ENCODE measurements at places on chromosomes 16 and 17.

GRCh38 chr16:85616607-85617321 is 3.6 kb downstream of the GSE1 start:
- no peak for DNase-seq

- no peak for DNase-seq
These were observed 8.9 kb upstream of the C16orf74 start for GRCh38 chr16:85759631-85760419.

DNA sequence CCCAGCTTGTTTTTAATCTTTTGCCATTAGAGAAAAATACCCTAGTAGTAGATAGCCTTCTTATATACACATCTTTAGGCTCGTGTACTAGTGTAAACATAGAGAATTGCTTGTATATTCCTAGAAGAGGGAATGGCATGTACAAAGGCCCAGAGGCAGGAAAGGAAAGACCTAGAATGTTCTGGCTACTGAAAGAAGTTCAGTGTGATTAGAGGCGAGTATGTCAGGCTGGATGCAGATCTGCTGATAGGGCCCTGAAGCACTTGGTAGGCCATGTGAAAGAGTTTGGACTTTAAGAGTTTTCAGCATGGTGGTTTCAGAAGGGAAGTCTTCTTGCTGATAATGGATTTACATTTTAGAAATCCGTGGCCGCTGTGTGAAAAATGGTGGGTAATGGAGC is 17.4 kb downstream of the CTCF start:
- peak; percentile 57 for DNase-seq

DNA sequence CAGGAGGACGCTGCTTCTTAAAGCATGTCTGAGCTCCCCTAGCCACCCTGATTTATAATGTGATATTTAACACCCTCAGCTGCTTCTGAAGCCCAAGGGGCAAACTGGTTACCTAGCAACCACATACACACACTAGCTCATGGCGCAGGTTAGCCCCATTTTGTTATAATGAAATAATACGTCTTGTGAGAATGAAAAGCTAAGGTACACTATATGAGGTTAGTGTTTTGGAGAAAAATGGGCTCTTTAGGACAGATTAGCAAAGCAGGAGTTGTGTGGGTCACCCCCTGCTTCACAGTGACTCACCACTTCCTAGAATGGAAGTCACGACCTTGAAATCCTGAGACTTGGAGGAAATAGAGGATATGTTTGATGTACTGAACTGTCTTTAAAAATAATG is 404.8 kb upstream of the HSBP1 start:
- DNase-seq: no peak

- no peak for DNase-seq
These were observed 183.8 kb upstream of the CHMP6 start for GRCh38 chr17:80807882-80808281.

DNA sequence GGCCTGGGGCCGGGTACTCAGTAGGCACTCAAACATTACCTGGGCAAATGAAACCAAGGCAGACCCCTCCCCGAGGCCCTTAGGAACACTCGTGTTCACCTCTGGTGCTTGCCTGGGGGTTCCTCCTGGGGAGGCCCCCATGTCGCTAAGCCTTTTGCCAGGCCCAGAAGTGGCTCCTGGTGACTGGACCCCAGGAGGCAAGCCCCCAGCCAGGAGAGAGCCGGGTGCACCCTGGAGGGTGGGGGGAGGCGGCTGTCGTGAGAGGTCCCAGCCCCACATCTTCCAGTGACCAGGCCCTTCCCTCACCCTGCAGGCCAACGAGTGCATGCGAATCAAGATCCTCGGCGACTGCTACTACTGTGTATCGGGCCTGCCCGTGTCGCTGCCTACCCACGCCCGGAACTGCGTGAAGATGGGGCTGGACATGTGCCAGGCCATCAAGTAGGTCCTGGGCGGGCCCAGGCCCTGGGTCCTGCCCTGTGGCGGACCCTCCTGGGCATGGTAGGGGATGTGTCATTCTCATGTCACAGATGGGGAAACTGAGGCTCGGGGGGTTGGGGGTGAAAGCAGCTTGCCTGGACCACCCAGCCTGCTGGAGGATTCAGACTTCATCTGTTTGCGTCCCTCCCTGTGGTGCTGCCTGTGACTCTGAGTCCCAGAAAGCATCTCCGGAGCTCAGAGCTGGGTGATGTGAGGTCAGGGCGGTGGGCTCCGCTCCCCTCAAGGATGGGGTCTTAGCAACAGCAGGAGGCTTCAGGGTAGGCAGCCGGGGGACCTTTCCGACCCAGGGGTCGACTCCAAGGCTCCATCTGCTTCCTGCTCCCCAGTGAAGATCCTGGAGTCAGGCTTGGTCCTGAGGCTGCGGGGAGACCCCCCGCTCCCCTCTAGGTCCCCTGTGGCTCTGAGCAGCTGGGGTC is 32.5 kb downstream of the ADCY7 start:
- DNase-seq: no peak

DNA sequence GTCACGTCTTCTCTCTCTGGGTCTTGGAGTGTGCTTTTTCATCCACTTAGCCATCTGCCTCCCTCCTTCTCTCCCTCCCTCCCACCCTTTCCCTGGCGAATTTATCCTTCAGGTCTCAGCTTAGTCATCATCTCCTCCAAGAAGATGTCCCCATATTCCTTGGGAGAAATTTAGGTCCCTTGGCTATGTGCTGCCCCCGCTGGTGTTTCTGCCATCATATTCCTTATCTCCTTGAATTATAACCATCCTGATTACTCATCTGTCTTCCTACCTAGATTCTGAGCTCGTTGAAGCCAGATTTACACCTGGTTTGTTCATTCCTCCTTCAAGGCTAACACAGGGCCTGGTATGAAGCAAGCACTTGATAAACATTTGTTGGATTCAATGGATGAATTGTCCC is 5.0 kb downstream of the SEZ6L2 start:
- no peak for DNase-seq

DNA sequence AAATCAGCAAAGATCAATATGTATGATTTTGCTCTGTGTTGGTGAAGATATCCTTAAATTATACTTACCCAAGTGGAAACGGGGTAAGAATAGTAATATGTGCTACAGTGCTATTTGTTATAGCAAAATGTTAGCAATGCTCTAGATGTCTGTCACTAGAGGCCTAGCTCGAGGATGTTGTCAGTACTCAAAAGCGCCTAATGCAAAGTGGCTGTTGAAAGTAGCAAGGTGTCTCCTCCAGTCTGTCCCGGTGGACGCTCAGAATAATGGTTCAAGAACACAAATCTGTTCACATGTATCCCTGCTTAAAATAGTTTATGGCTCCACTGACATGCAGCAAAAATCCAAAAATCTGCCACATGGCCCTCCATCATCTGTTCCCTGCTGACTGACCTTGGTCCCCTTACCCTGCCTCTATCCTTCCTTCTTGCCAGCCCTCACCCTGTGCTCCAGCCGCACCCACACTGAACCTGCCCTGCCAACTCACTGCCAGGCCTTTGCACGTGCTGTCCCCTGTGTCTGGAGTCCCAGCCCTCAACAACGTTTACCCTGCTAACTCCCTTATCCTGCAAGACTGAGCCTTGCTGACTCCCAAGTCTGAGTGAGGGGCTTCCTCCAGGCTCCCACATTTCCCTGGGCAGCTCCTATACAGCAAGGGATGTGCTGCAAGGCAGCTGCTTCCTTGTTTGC is 9.6 kb upstream of the RNF112 start:
- no peak for DNase-seq

- DNase-seq: no peak
These were observed 8.1 kb upstream of the TNFRSF13B start for GRCh38 chr17:16980061-16980460.

GRCh38 chr17:43043307-43043706 is 18.3 kb downstream of the RND2 start:
- DNase-seq: no peak

GRCh38 chr17:17353625-17354484 is 50.7 kb downstream of the NT5M start:
- no peak for DNase-seq

GRCh38 chr16:79599837-79600637 is 500 bp downstream of the MAF start:
- no peak for DNase-seq

GRCh38 chr17:2263183-2264066 is 40.2 kb downstream of the SMG6 start:
- no peak for DNase-seq

DNA sequence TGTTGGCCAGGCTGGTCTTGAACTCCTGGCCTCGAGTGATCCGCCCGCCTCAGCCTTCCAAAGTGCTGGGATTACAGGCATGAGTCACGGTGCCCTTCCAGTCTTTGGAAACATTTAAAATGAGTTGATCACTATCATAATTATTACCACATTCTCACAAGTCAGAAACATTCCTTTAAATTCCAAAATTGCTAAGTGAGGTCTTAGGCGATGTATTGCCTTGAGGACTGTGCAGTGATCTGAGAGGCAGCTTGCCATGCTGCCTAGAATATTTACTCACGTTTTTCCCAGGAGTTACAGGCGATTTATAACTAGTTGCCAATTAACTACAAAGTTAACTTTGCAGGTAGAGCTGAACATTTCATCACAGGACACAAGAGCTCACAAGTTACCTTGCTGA is 5.7 kb upstream of the ATXN1L start:
- DNase-seq: no peak

DNA sequence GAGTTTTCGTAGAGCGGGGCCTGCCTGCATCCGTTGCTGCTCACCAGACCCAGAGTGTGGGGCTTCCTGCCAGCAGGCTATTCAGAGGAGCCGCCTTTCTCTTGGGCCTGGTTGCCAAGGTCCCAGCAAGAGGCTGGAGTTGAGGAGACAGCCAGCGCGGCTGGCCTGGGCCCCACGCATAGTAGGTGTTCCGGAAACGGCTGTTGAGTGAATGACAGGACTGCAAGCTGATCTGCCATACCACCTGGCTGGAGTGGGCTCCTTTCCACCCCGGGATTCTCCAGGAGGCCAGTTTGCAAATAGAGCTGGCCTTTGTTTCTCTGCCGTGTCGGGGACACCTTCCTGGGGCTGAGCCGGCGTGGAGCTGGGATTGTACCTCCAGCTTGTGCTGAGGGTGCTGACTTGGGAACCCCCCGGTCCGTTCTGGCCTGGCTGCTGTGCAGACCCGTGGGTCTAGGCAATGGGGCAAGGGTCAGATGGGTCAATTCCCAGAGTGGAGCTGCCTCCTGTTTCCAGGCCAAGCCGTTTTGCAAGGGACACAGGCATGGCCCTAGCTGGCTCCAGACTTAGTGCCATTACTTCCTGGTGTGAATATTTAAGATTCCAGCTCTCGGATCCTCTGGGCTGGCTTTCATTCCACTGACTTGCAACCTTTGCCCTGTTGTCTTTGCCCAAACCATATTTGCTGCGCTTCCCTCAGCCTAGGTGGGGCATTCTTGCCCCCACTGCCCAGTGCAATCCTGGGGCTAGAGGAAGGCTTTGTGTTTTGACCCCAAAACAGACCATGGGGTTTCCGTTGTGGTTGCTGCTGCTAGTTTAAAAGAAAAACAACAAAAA is 68.8 kb downstream of the CMIP start:
- no peak for DNase-seq

GRCh38 chr16:31090540-31090939 is 1.8 kb upstream of the PRSS53 start:
- no peak for DNase-seq

DNA sequence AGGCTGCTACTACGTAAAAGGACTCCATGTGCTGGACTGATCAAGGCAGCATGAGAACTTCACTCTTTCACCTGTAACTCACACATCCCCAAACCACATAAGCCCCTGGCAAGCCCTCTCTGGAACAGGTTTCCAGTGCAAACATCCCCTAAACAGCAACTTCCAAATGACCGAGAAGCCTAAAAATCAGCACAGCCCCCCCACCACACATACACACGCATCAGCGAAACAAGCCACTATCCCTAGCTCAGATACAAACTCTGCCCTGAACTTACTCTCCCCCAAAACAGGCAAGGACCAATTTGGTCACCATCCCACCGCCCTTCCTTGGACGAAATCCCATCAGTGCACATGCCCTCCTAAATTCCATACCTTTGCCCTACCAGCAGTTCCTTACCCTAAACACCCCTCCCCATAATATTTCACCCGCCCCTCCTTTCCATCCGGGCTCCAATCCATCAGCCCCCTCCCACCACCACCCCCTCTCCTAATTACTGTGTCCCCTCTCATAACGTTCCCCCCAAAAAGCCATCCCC is 735 bp downstream of the LSM12 start:
- DNase-seq: no peak

- no peak for DNase-seq
These were observed 12.9 kb downstream of the MXRA7 start for GRCh38 chr17:76697702-76698465.

GRCh38 chr16:58709333-58709732 is 24.8 kb upstream of the SLC38A7 start:
- DNase-seq: no peak

DNA sequence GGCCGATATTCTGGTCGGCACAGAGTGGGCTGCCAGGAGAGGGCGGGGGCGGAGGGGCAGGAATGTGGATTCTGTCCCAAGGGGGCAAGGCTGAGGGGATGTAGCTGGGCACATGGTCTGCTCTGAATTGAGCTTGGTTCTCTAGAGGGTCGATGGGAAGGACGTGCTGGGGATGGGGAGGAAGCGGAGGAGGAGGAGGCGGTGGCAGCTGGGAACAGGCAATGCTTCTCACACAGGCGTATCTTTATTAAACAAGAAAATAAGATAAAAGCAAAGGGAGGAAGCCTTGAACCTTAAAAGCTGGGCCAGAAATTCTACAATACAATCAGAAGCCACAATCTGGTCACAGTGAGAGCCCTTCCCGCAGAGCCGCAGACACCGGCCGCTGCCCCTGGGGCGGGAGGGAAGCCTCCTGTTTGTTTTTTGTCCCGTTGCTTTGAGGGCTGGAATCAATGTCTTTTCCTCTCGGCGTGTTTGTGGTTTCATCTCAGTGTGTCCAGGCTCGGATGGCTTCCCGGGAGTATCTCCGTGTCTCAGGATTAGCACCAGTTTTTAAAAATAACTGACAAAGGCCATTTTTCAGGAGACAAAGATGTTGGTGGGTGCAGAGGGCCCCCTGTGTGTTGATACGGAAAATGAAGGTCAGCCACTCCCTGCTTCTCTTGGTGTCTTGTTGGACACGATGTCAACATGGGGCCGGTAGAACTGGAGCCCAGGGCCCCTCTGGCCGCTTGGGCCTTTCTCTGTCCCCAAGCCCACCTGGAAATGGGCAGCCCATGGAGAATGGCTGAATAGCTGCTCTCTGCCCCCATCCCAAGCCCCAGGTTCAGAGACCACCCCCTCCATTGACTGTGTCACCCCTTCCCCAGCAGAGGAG is 12.3 kb upstream of the SLC7A5 start:
- no peak for DNase-seq

GRCh38 chr16:89593841-89594240 is 18.3 kb downstream of the CPNE7 start:
- no peak for DNase-seq

DNA sequence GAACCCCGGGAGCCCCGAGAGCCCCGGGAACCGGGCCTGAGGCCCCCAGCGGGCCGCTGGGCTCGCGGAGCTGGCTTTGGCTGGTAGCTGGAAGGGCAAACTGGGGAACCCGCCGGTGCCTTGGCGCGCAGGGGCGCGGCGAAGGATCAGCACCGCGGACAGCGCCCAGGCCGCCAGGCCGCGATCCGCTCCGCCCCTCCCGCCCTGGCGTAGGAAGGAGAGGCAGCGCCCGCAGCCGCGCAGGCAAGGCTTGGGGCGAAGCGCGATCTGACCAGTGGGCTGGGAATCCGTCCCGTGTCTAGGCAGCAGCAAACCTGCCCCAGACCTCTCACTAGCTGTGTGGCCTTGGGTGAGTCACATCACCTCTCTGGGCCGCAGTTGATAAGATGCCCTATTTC is 331 bp upstream of the CCDC92B start:
- peak; percentile 50 for DNase-seq

Data from foreskin melanocyte (primary cell).